ENCODE measurements at places on chromosomes 3 and 15.
A peak's percentile ranks its signal among the peaks of the same experiment; 100 is the strongest.

DNA sequence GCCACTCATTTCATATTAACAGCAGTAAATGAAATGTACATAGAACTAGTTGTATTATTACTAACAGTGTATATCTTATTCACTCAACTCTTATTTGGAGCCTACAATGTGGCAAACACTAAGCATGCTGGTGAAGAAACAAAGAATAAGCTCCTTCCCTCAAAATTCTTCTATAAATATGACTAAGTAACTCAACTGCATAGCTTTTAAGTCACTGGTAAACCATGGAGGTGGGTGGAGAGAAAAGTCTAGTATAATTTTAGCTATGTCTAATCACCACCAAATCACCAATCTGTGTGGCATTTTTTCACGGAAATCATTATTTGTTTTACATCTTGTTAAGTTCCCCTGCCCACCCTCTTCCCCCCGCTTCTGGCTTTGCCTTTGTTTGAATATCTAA is 17.5 kb downstream of the COPS2 start:
- no peak for DNase-seq

- DNase-seq = no peak
Observed at GRCh38 chr3:112640930-112641801, at the start of gene CCDC80. TSS of gene CCDC80 (minus strand) at chr3:112641143. CDS start at chr3:112639905, 1,238 bp downstream.

DNA sequence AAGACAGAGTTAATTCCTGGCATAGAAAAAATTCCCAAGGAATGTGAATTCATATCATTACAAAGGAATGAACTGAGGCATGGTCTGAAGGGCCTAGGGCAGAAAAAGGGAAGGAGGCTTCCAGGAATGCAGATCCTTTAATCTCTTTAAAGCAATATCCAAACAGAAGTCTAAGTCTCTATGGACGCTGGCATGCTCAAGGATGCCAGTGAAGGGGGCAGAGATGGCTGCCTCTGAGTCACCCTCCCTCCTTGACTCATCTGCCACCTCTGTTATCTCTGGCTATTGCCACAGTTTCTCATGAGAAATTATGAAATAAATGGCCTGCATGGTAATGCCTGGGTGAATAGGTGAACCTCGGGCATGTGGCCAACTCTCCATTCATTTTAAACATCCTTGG is 96.3 kb upstream of the BCL6 start:
- no peak for DNase-seq

GRCh38 chr3:196111939-196112386 is 30.1 kb upstream of the TFRC start:
- DNase-seq = no peak

GRCh38 chr15:66625974-66626373 is 60.2 kb upstream of the LCTL start:
- no peak for DNase-seq

- no peak for DNase-seq
Observed at GRCh38 chr3:22942981-22943380, 260.1 kb upstream of the UBE2E2 start.

DNA sequence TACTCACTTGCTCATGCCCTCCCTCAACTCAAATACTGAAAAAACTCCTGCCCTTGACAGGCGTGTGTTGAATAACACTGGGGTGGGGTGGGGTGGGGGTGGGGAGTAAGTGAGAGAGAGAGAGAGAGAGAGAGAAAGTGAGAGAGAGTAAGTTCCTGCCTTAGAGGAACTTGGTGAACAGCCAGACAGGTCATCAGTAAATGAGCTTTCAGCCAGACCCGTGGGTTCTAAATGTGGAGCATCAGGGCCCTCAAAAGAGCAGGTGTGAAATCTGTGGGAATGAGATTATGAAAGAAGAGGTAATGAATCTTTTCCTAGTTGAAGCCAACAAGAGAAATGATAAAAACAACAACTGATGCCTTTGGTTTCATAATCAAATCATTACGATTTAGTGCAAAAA is 134.4 kb upstream of the FAM3D start:
- DNase-seq = no peak

DNA sequence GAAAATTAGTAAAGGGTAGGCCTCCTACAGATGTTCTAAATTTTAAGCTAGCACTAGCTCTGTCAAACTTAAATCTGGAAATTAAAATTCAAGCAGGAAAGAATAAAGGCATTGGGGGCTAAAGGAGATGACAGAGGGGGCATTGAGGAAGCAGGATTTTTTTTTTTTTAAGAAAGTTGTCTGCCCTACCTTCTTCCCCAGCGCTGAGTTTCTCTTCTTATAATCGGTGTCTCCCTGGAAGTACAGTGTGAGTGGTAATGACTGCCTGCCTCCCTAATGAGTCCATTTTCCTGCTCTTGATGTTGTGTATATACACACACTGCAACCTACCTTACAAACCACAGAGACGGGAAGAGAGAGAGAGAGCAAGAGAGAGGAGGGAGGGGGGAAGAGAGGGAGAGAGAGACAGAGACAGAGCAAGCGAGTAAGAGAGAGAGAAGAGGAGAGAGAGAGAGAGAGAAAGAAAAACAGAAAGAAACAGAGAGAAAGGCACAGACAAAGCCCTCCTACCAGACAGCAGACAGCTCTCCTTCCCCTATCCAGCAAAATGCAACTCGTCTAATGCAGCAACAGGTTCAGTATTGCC is 47.0 kb downstream of the ZBTB20 start:
- DNase-seq = peak; percentile 0

DNA sequence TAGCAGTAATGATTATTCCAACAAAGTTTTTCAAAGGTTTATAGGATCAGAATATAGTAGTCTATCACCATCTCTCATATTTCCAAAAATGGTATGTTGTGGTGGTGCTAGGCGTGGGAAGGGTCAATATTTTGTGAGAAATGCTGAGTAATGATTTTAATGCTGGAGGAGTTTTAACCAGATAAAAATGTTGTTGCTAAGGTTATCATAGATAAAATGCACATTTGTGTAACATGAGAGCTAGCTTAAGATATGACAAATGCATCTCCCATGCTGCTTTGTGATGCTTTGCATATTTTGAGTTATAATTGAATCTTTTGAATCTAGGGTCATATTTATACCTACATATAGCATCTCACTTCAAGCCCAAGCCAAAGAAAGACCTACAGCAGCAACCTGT is 103.9 kb upstream of the ROBO1 start:
- DNase-seq = no peak

- no peak for DNase-seq
Observed at GRCh38 chr3:108381529-108382140, 85.3 kb downstream of the HHLA2 start.

- no peak for DNase-seq
Observed at GRCh38 chr15:76863693-76864092, 41.4 kb downstream of the SCAPER start.

DNA sequence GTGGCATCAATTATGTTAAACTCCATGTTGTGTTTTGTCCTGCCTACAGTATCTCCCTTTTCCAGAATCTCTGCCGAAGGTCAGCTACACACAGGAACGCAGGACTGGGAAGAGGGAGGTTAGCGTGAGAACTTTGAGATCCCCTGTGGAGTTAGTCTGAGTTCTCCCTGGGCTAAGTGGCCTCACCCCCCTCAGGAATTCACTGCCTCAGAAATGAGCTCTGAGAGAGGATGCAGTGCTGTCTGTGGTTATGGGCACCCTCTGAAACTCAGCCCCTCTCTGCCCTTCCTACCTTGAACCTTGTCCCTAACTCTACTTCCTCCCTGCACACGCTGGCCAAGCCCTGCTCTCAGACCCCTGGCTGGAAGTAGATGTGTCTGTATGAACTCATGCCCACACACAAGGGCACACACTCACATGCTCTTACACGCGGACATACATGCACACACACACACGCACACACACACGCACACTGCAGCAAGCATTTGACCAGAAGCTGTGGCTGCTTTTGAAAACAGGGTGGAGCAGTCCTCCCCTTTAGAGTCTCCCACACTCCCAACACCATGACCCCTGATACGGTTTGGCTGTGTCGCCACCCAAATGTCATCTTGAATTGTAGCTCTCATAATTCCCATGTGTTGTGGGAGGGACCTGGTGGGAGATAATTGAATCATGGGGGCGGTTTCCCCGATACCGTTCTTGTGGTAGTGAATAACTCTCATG is 5.3 kb upstream of the VIPR1 start:
- DNase-seq = no peak

DNA sequence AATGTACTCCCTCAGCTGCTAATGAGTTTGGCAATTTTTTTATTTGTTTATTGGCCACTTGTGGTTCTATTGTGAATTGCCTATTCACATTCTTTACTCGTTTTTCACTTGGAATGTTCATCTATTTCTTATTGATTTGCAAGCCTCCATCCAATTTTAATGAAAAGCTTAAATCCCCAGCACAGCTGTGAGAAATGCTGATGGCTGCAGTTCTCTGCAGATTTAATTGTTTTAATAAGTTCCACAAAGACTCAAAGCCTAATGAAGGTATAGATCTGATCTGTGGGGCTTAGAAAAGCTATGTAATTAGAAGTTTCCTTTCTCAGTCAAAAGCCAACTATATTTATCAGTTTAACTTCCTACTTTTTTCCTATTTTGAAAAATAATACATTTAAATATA is 41.5 kb downstream of the LYZL4 start:
- no peak for DNase-seq

- no peak for DNase-seq
Observed at GRCh38 chr15:71567173-71567572, 243.2 kb upstream of the NR2E3 start.

- peak; percentile 48 for DNase-seq
Observed at GRCh38 chr15:65791335-65792137, 557 bp downstream of the DENND4A start.

GRCh38 chr3:192042116-192042515 is 581.2 kb downstream of the PYDC2 start:
- no peak for DNase-seq

DNA sequence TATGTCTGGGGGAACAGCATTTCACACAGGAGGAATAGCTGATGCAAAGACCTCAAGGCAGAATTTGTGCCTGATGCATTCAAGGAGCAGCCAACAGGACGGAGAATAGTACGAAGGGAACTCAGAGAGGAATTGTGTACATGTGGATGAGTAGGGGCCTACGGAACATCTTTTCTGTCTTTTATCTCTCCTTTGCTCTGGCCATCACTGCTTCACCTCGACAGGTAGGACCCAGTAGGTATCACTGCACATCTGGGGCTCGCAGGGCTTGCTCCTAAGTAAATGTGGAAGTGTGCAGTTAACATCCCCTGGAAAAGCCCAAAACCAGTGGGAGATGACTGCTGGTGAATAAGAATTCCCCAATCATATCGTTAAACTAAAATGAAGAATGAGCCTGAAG is 56.4 kb upstream of the POU1F1 start:
- no peak for DNase-seq

GRCh38 chr3:79249701-79250100 is 518.1 kb downstream of the ROBO1 start:
- no peak for DNase-seq
